ENCODE measurements at places on chromosomes 7 and 10. TPM values are rescaled to one million over a fixed set of nuclear protein-coding genes. Genes with fewer than 3 reads are reported as not detected.

ACSL5 gene
- total RNA-seq: 0.22 TPM

PNLIPRP1 gene
- total RNA-seq: not detected

CALHM1 gene
- total RNA-seq: not detected

FGFBP3 gene
- total RNA-seq: 0.66 TPM

NEUROG3 gene
- not detected for total RNA-seq

OLAH gene
- total RNA-seq: 0.25 TPM

KCNMA1 gene
- 169 TPM for total RNA-seq

IL15RA gene
- total RNA-seq: 6.2 TPM

RSU1 gene
- total RNA-seq: 57.7 TPM

DDC gene
- not detected for total RNA-seq

MACROH2A2 gene
- 3.9 TPM for total RNA-seq

CYP3A4 gene
- total RNA-seq: not detected

CCDC172 gene
- not detected for total RNA-seq

OPTN gene
- total RNA-seq: 87.4 TPM

DNTT gene
- total RNA-seq: not detected

VGF gene
- 249 TPM for total RNA-seq

NPC1L1 gene
- under 0.01 TPM for total RNA-seq

TMEM229A gene
- not detected for total RNA-seq

MPP7 gene
- total RNA-seq: 0.33 TPM

OGDH gene
- 81.0 TPM for total RNA-seq

TLL2 gene
- 0.12 TPM for total RNA-seq

PTPN20 gene
- total RNA-seq: 1.2 TPM

AKR1C4 gene
- total RNA-seq: not detected

ZNF777 gene
- 6.4 TPM for total RNA-seq

EVX1 gene
- total RNA-seq: not detected

WEE2 gene
- not detected for total RNA-seq

CALML3 gene
- total RNA-seq: not detected

PNLIP gene
- total RNA-seq: not detected

ASIC3 gene
- total RNA-seq: under 0.01 TPM

PDCD4 gene
- total RNA-seq: 60.0 TPM

PGAM1 gene
- 484 TPM for total RNA-seq

TRPV5 gene
- not detected for total RNA-seq

URGCP gene
- 38.2 TPM for total RNA-seq

CHAT gene
- total RNA-seq: not detected

TSPAN15 gene
- 1.2 TPM for total RNA-seq

CH25H gene
- 0.25 TPM for total RNA-seq

All from uterine smooth muscle cell (primary cell).